Ovary (tissue), 10 donors: ENCODE measurements at places on chromosomes 4 and X.
A peak's percentile ranks its signal among the peaks of the same experiment; 100 is the strongest.

GRCh38 chr4:153997516-153997915 is 208.6 kb upstream of the SFRP2 start:
- H3K4me3 ChIP-seq = no peak overlapping the region
- DNase-seq = no peak
- H3K27me3 ChIP-seq = no peaks in the 10 kb centered on the region

DNA sequence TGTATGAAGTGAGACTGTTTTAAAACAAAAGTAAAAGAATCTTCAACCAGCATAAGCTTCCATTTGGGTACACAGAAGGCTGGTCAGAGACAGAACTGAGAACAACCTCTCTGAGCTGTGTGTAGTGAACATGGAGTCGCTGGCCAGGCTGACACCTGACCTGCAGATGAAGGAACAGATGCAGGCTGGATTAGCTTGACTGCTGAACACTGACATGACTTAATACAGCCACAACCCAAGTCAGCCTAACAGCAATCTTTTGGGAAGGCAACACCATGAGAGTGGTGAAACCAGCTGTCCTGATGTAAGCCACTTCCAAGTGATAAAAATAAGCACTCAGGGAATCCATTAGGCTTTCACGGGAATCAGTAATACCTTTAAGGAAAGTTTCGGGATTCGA is 10.1 kb downstream of the SCARB2 start:
- H3K4me3 ChIP-seq = no peak overlapping the region
- H3K36me3 ChIP-seq = no peaks in the 10 kb centered on the region
- H3K27me3 ChIP-seq = no peaks in the 10 kb centered on the region
- no peak overlapping the region for H3K27ac ChIP-seq

GRCh38 chr4:102843273-102843672 is 15.9 kb upstream of the UBE2D3 start:
- H3K27me3 ChIP-seq = no peaks in the 10 kb centered on the region
- H3K36me3 ChIP-seq = no peaks in the 10 kb centered on the region
- no peaks in the 10 kb centered on the region for H3K4me1 ChIP-seq
- no peak overlapping the region for H3K4me3 ChIP-seq
- H3K27ac ChIP-seq = no peak overlapping the region

DNA sequence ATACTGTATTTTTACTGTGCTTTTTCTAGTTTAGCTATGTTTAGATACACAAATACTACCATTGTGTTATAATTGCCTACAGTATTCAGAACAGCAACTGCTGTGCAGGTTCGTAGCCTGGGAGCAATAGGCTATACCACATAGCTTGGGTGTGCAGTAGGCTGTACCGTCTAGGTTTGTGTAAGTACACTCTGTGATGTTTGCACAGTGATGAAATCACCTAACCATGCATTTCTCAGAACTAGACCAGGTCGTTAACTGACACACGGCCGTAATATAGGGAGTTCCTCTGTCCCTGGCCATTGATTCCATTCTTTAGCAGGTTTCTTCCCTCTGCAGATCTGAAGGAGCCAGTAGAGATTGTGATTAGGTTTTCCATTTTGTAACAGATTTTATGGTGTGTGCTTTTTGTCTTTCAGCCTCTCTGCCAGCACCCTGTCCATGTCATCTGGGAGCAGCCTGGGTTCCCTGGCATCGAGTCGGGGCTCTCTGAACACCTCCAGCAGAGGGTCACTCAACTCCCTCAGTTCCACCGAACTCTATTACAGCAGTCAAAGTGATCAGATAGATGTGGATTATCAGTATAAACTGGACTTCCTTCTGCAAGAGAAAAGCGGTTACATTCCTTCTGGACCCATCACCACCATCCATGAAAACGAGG is 59.5 kb downstream of the CLDN22 start:
- no peak for DNase-seq
- no peaks in the 10 kb centered on the region for H3K4me1 ChIP-seq
- H3K27ac ChIP-seq = no peak overlapping the region
- no peaks in the 10 kb centered on the region for H3K36me3 ChIP-seq

DNA sequence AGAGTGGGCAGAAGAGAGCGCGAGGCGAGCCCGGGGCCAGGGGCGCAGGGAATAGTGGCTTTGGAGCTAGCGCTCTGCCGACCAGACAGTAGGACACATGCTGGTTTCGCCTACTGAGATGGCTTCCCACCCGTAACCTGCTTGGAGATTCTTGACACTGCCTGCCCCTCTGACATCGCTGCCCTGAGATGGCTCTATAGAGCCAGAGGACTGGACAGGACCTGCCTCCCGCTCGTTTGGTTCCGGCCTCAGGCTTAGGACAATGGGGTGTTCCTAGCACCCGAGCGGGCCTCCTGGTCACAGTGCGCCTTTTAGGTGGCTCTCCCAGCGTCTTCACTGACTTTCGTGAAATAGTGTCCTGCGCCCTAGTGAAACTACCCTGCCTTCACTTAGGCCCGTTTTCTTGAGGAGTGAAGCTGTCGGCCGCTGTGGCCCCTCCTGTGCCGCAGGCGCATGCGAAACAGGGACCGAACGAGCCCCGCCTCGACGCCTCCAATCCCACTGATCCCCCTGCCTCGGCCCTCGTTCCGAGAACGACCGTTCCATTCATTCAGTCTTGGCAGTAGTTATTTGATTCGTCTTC is 608 bp downstream of the TAF1 start:
- no peaks in the 10 kb centered on the region for H3K36me3 ChIP-seq
- no peaks in the 10 kb centered on the region for H3K27me3 ChIP-seq
- peak; percentile 28 for DNase-seq
